Heart right ventricle (tissue), 16 donors: ENCODE measurements at places on chromosomes 16 and 17. TPM values are rescaled to one million over a fixed set of nuclear protein-coding genes. Genes with fewer than 3 reads are reported as not detected.

Gene GGA3
- total RNA-seq: 23.3 TPM

Gene SRCIN1
- total RNA-seq: 0.27 TPM

Gene ALDH3A1
- not detected for total RNA-seq

Gene DNAAF8
- total RNA-seq: 0.35 TPM

DNA sequence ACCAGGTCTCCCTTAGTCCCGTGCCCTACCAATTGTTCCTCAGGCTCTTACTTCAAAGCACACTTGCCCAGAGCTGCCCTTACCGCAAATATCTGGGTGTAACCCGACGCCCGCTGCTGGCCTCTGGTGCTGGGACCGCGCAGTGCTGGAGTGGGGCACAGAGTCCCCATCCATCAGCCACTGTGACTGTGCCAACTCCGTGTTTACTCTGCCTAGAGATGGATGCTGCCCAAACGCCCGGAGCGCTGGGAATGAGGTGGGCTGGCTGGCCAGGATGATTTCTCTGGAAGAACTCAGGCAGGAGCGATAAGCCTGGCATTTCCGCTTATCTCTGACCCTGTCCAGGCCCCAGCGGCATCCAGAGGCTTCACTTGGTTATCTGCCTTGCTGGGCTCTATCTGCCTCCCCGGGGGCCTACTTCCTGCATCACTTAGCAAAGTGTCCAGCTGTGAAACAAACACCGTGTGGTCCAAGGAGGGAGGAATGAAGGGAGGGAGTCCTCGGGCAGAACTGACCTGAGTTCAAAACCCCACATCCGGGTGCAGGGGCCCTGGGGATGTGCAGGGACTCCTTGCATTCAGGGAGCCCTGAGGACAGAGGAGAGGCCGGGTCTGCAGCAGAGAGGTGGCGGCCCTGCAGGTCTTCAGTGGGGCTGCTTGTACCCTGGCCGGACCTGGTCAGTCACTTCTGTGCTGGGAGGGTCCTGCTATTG, 9.4 kb upstream of the MYLK3 start:
- peak; percentile 87 for DNase-seq

GRCh38 chr16:23397464-23397863, 55.5 kb downstream of the COG7 start:
- DNase-seq: no peak

- DNase-seq: no peak
Observed at GRCh38 chr16:55222486-55222885, 101.5 kb upstream of the IRX6 start.
